ENCODE measurements at places on chromosomes 7 and 10. TPM values are rescaled to one million over a fixed set of nuclear protein-coding genes. Genes with fewer than 3 reads are reported as not detected.
A peak's percentile ranks its signal among the peaks of the same experiment; 100 is the strongest.

The NCAPG2 gene
- total RNA-seq, result 124 TPM

GRCh38 chr7:140036224-140036962 lies 26.4 kb downstream of the PARP12 start:
- no peak overlapping the region for H3K27ac ChIP-seq
- H3K4me3 ChIP-seq, result no peak overlapping the region
- DNase-seq, result no peak
- H3K27me3 ChIP-seq, result no peaks in the 10 kb centered on the region
- no peaks in the 10 kb centered on the region for H3K4me1 ChIP-seq

The GPR85 gene
- 0.30 TPM for total RNA-seq

DNA sequence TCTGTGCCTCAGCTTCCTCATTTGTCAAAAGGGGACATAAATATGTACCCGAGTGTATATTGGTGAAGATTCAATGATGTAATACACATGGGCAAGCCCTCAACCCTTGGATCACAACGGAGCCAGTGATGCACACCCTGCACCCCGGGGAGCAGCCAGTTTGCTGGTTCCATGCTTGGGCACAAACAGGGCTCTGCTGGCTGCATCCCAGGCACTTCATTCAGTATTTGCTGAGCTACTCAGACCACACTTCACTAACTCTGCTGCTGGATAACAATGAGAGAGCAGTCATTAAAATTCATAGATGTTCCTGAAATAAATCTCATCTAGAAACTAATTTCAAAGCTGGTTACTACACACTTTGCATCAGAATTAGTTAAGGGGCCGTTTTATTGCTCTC lies 72.0 kb downstream of the SCRN1 start:
- 0 out of 2 replicates have a peak, but pooled peaks cover 5% of the 10 kb centered on the region for H3K36me3 ChIP-seq
- H3K27me3 ChIP-seq, result no peaks in the 10 kb centered on the region
- no peaks in the 10 kb centered on the region for H3K4me1 ChIP-seq
- no peak overlapping the region for H3K4me3 ChIP-seq

DNA sequence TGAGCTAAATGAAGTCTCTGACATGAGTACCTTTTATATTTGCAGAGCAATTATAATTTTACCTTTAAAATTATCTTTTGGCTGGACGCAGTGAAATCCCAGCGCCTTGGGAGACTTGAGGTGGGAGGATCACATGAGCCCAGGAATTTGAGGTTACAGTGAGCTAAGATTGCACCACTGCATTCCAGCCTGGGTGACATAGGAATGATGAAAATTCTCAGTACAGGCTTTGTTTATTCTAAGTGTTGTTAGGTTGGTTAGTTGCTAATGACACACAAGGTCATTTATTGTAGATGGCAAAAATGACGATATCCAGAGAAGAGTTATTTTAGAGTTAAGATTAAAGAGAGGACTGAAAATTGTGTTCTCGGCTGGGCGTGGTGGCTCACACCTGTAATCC lies 87.6 kb downstream of the XRCC2 start:
- H3K27me3 ChIP-seq, result no peaks in the 10 kb centered on the region
- no peak overlapping the region for H3K27ac ChIP-seq

GRCh38 chr10:60652628-60653027 lies 125.7 kb upstream of the CDK1 start:
- no peak overlapping the region for H3K27ac ChIP-seq
- H3K4me1 ChIP-seq, result peaks cover 25% of the 10 kb centered on the region
- no peaks in the 10 kb centered on the region for H3K36me3 ChIP-seq
- H3K27me3 ChIP-seq, result no peaks in the 10 kb centered on the region

- no peak overlapping the region for H3K27ac ChIP-seq
- no peaks in the 10 kb centered on the region for H3K27me3 ChIP-seq
- H3K4me3 ChIP-seq, result no peak overlapping the region
Observed at GRCh38 chr7:68224041-68224741, 1227.6 kb downstream of the TYW1 start.

DNA sequence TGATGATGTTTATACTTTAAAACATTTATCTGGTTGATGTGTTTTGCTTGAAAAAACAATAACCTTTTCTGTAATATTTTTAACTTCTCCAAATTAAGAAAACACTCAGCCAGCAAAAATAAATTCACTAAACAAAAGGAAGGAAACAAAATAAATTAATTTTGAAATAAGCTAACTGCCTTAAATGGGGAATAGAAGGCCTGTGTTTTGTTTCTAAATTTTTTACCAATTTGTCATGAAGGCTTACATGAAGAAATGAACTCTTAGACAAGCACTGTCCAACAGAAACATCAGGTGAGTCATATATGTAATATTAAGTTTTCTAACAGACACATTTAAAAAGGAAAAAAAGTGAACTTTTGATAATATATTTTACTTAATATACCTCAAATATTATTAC lies 68.5 kb downstream of the LRRN3 start:
- H3K27me3 ChIP-seq, result no peaks in the 10 kb centered on the region
- H3K4me1 ChIP-seq, result no peaks in the 10 kb centered on the region
- H3K36me3 ChIP-seq, result no peaks in the 10 kb centered on the region
- H3K27ac ChIP-seq, result no peak overlapping the region

The EVX1 gene
- total RNA-seq, result not detected

The MMRN2 gene
- total RNA-seq, result 12.1 TPM

The NEUROG3 gene
- total RNA-seq, result not detected

The TMEM178B gene
- total RNA-seq, result not detected

DNA sequence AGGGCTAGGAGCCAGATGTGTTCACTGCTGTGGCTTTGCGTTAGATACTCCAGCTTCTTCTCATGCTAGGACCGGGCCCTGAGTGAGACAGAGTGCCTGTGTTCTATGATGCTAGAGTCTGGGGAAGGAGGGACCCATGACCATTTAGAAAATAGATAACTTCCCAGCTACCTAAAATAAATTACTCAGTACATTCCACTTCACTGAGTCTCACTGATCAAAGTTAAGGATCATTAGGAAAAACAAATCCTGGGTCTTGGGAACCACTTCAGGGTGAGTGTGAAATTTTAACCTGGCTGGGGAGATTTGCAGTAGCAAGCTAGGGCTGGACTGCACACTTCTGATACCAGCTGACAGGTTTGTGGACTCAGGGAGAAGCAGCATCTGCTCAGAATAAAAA lies 138.1 kb downstream of the EMX2 start:
- no peak overlapping the region for H3K27ac ChIP-seq
- no peak for DNase-seq
- H3K4me1 ChIP-seq, result peaks cover 13% of the 10 kb centered on the region
- no peaks in the 10 kb centered on the region for H3K27me3 ChIP-seq
- no peak overlapping the region for H3K4me3 ChIP-seq

DNA sequence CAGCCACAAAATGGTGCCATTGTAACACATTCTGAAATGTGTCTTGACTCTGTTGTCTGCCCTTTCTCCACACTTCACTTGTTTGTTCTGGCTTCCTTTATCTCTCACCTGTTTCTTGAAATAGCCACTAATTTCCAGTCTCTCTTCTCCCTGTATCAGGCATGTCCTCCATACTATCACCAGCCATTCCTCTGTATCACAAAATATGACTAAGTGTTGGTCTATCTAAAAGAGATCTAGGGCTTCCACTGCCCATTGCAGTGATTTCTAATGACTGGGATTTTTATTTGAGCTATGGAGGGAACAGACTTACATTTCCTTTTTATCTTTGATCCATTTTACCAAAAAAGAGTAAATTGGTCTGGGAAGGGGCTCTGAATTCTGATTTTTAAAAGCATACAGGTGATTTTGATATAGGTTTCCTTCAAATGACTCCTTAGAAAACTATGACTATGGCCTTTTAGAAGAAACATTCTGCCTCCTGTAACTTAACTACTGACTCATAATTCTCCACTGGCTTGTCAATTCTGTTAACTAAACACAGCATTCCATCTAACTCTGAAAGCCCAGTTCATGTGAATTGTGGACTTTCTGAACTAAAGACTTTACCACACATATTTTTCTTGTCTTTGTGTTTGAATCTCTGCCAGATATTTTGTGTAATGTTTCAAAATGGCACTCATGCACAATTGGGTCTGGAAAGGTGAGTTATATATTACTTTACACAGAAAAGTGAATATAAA lies 1121.4 kb downstream of the XPNPEP1 start:
- H3K36me3 ChIP-seq, result no peaks in the 10 kb centered on the region
- H3K4me3 ChIP-seq, result no peak overlapping the region
- DNase-seq, result no peak
- H3K27me3 ChIP-seq, result no peaks in the 10 kb centered on the region
- H3K4me1 ChIP-seq, result no peaks in the 10 kb centered on the region

The CNNM1 gene
- not detected for total RNA-seq

GRCh38 chr7:130947792-130948580 lies 214.0 kb upstream of the KLF14 start:
- H3K27me3 ChIP-seq, result no peaks in the 10 kb centered on the region
- H3K4me1 ChIP-seq, result peaks cover 18% of the 10 kb centered on the region
- H3K36me3 ChIP-seq, result peaks cover 41% of the 10 kb centered on the region

DNA sequence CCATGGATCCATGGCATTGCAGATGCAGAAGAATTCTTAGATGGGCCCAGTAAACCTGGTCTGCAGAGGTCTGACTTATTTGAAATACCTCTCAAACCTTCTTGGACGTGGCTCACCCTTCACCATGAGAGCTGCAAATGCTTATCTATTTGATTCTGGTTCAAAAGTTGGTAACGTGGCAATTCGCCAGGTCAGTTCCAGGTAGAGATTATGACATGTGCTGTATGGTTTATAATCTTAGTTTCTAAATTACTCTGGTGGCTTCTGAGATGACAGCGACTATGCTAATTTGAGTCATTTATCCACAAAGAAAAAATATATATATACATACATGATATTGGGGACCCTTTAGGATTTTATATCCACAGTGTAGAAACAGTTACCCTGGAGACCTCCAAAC lies 68.8 kb downstream of the NRP1 start:
- peak overlapping the region; percentile 90 for H3K27ac ChIP-seq
- peaks cover 40% of the 10 kb centered on the region for H3K4me1 ChIP-seq
- peaks cover 14% of the 10 kb centered on the region for H3K36me3 ChIP-seq
- no peak for DNase-seq
- no peaks in the 10 kb centered on the region for H3K27me3 ChIP-seq

The WDR86 gene
- 12.4 TPM for total RNA-seq

- no peak overlapping the region for H3K27ac ChIP-seq
- H3K4me1 ChIP-seq, result no peaks in the 10 kb centered on the region
- DNase-seq, result no peak
Observed at GRCh38 chr10:21954690-21955089, 48.8 kb downstream of the DNAJC1 start.

The BAMBI gene
- 3.3 TPM for total RNA-seq

- no peak for DNase-seq
- no peak overlapping the region for H3K27ac ChIP-seq
- no peaks in the 10 kb centered on the region for H3K36me3 ChIP-seq
- no peak overlapping the region for H3K4me3 ChIP-seq
Observed at GRCh38 chr7:135180122-135180521, 9.6 kb upstream of the CYREN start.

- H3K36me3 ChIP-seq, result no peaks in the 10 kb centered on the region
- no peaks in the 10 kb centered on the region for H3K27me3 ChIP-seq
- H3K27ac ChIP-seq, result no peak overlapping the region
- no peak for DNase-seq
- H3K4me1 ChIP-seq, result no peaks in the 10 kb centered on the region
- H3K4me3 ChIP-seq, result no peak overlapping the region
Observed at GRCh38 chr7:116665332-116665996, 6.5 kb upstream of the MET start.

The CTBP2 gene
- 60.5 TPM for total RNA-seq

DNA sequence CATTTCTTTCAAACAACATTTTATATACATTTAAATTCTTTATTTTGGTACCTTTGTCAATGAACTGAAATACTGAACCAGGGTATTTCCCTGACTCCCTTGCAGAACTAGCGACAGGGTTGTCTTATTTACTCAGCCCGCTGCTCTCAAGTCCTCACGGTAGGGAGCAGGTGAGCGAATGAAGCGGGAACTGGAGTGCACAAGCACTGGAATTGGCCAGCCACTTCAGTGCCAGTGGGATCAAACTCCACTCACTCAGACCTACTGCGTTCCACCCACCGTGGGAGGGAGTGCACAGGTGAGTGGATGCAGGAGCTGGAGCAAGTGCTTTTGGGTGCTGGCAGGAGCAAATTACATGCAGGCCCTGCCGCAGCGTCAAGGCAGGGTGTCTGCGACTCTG lies 28.1 kb upstream of the NEUROD6 start:
- H3K27me3 ChIP-seq, result peaks cover 100% of the 10 kb centered on the region
- no peak for DNase-seq
- H3K4me1 ChIP-seq, result no peaks in the 10 kb centered on the region
- H3K27ac ChIP-seq, result no peak overlapping the region
- no peaks in the 10 kb centered on the region for H3K36me3 ChIP-seq

The CYP17A1 gene
- total RNA-seq, result not detected

GRCh38 chr7:4270268-4270667 lies 411.8 kb upstream of the FOXK1 start:
- H3K27me3 ChIP-seq, result peaks cover 98% of the 10 kb centered on the region
- no peak overlapping the region for H3K4me3 ChIP-seq
- H3K4me1 ChIP-seq, result no peaks in the 10 kb centered on the region
- H3K27ac ChIP-seq, result no peak overlapping the region

DNA sequence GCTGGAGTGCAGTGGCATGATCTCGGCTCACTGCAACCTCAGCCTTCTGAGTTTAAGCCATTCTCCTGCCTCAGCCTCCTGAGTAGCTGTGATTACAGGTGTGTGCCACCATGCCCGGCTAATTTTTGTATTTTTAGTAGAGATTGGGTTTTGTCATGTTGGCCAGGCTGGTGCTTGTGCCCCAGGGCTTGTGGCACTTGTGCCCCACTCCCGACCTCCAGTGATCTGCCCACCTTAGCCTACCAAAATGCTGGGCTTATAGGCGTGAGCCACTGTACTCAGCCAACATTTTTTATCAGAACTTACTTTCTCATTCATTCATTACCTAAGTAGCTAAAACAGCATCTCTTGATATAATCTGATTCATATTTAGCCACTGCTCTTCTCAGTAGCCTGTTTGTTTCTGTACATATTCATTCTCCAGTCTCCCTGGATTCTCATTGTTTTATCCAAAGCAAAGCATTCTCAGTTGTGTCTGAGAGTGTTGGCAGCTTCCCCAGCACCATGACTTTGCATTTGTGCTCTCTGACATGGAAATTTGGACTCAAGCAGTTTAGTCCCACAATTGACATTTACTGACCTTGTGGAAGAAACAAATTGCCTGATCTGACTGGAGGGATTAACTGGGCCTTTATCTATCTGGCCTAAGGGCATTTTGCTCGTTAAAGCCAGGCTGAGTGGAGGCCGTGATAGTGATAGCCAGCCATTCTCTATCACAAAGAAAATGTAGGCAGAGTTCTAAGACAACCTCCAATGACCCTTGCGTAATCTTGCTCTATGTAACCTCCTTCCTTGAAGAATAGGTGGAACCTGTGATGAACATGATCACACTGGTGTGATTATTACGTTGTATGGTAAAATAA lies 44.9 kb downstream of the AKR1B15 start:
- peak; percentile 90 for DNase-seq
- no peaks in the 10 kb centered on the region for H3K27me3 ChIP-seq
- H3K4me3 ChIP-seq, result peak overlapping the region; percentile 1
- H3K27ac ChIP-seq, result peak overlapping the region; percentile 95
- peaks cover 65% of the 10 kb centered on the region for H3K4me1 ChIP-seq
- peaks cover 6% of the 10 kb centered on the region for H3K36me3 ChIP-seq

GRCh38 chr7:121039510-121039822 lies 51.0 kb downstream of the CPED1 start:
- peaks cover 8% of the 10 kb centered on the region for H3K4me1 ChIP-seq
- H3K4me3 ChIP-seq, result no peak overlapping the region
- no peak for DNase-seq
- H3K27me3 ChIP-seq, result no peaks in the 10 kb centered on the region

The CASTOR2 gene
- total RNA-seq, result 35.2 TPM

The GPR158 gene
- 9.0 TPM for total RNA-seq

GRCh38 chr7:99362801-99363200 lies 11.7 kb upstream of the ARPC1B start:
- no peaks in the 10 kb centered on the region for H3K27me3 ChIP-seq
- H3K4me1 ChIP-seq, result no peaks in the 10 kb centered on the region
- DNase-seq, result no peak
- no peak overlapping the region for H3K4me3 ChIP-seq
- H3K36me3 ChIP-seq, result peaks cover 9% of the 10 kb centered on the region
